ENCODE measurements at places on chromosomes 3 and 15.
A peak's percentile ranks its signal among the peaks of the same experiment; 100 is the strongest.

DNA sequence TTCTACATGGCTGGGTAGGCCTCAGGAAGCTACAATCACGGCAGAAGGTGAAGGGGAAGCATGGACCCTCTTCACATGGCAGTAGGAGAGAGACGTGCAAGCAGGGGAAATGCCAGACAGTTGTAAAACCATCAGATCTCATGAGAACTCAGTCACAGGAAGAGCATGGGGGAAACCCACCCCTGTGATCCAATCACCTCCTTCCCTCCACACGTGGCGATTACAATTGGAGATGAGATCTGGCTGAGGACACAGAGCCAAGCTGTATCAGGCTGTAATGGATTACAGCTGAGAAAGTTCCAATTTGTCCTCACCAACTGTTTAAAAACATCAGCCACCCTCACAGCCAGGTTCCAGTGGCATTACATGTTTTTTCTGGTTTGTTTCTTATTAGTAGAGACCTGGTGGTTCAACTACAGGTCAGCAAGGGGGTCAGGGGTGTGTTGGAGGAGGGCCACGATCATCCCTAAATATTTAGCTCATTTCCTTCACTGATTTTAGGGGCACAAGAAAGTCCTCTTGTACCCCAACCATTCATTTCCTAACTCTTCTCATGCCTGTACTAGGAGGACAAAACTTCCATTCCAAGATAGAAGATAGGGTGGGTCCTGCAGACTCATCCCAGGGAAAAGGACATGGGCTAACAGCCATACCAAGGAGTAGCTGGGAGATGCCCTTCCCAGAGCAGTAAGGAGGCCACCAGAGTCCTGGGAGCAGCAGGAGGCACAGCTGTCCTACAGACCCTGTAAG is 54.4 kb downstream of the ANXA2 start:
- no peak for DNase-seq

GRCh38 chr15:81968691-81969090 is 77.1 kb downstream of the MEX3B start:
- no peak for DNase-seq

- DNase-seq: no peak
Observed at GRCh38 chr15:88839146-88839545, 35.9 kb downstream of the ACAN start.

GRCh38 chr3:171778493-171778892 is 31.8 kb downstream of the PLD1 start:
- no peak for DNase-seq

DNA sequence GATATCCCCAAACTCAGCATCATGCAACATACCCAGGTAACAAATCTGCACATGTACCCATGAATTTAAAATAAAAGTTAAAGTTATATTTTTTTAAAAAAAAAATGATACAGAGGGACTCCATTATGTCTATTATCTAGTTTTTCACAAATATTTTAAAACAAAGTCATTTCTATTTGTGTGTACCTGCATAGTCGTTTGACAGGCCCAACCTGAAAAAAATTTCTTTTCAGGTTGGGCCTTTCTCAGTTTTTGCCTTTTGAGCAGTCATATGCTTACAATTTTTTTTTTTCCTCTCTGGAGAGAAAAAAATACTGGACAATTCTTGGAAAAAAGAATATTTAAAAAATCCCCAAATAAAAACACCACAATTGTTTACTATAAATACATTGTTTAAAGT is 459.5 kb downstream of the FOXP1 start:
- DNase-seq: no peak

GRCh38 chr3:145959457-145960088 is 201.4 kb downstream of the PLOD2 start:
- no peak for DNase-seq

DNA sequence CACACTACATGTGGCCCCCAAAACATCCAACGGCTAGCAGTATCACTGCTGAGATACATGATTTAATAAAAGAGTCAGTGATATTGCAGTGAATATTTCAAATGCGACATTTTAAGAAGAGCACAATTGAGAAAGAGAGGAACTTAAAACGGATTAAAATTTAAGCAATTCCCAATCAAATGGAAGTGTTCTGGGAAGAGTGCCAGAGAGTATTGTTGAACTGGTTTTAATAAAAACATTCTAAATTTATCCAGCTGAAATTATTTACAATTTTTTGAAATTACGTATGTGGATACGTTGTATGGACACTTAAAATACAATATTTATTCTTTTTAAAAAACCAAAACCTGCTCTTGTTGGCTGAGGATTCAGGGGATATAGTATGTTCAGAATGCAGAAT is 117.7 kb downstream of the C3orf38 start:
- no peak for DNase-seq

DNA sequence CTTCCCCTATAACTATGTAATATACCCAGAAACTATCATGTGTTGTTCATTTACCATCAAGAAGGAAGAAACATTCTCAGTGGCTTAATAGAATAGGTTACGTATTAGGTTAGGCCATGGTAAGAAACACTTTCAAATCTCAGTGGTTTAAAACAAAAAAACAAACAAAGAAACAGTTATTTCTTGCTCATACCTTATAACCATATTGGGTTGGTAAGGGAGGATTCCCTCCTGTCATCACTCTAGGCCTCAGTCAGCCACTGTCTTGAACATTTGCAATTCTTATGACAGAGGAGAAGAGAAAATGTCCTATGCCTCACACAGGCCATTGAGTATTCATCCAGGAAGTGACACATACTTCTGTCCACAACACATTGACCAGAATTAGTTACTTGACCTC is 727.7 kb upstream of the NECTIN3 start:
- DNase-seq: peak; percentile 79

DNA sequence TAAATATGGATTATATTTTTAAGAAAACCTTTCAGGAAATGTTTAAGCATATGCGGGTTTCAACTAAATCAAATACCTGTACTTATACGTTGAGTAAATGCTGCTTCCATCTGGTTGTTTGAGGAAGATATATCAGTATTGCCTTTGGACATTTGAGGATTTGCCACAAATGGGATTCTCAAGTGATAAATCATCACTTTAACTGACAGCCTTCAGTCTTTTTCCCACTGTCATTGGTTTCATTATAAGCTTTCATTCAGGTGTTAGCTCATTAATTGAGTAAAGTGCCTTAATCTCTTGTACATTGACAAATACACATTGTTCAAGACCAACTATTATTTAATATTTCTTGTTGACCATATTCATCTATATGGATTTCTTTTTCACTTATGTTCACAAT is 217.2 kb downstream of the EDEM1 start:
- DNase-seq: no peak

DNA sequence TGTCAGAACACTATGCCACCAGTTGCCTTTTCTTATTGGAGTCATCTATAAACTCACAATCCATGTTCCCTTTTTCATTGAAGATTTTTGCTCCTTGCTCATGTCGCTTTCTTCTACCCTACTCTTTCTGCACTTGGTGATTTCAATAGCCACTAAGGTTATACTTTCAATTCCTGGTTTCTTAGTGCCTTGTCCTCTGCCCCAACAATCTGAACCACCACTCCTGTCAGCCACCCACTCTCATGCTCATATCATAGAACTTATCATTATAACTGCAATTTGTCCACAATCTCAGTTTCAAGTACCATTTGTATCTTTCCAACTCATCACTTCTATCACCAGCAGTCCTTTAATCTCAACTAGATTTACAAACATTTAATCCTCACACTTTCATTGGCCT is 10.0 kb upstream of the GRAMD1C start:
- DNase-seq: no peak

GRCh38 chr3:15844889-15845288 is 47.1 kb upstream of the ANKRD28 start:
- DNase-seq: no peak

DNA sequence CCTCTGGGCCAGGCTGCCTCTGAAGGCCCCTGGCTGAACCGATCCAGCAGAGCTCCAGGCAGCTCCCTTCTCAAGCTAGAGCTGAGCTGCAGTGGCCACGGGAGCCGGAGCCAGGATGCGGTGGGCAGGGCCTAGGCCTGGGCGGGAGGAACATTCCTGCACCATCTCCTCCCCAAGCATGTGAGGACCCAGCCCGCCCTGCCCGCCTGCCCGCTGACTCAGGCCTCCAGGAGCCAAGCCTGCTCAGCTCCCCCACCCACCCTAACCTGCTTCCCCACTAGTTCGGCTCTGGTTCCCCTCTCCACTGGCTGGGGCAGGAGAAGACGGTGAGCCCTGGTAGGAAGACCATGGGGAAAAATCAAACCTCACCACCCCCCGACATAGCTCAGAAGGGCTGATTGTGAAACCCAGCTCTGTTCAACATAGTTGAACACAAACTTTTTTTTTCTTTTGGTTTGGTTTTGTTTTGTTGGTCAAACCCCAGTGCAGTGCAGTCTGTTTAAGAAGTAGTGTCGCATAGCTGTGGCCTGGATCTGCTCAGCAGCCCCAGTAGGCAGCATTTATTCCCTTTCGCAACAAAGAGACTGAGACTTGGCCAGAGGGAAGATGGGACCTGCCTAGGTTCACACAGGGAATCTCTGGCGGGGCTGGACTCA is 13.5 kb downstream of the SNX33 start:
- peak; percentile 80 for DNase-seq

DNA sequence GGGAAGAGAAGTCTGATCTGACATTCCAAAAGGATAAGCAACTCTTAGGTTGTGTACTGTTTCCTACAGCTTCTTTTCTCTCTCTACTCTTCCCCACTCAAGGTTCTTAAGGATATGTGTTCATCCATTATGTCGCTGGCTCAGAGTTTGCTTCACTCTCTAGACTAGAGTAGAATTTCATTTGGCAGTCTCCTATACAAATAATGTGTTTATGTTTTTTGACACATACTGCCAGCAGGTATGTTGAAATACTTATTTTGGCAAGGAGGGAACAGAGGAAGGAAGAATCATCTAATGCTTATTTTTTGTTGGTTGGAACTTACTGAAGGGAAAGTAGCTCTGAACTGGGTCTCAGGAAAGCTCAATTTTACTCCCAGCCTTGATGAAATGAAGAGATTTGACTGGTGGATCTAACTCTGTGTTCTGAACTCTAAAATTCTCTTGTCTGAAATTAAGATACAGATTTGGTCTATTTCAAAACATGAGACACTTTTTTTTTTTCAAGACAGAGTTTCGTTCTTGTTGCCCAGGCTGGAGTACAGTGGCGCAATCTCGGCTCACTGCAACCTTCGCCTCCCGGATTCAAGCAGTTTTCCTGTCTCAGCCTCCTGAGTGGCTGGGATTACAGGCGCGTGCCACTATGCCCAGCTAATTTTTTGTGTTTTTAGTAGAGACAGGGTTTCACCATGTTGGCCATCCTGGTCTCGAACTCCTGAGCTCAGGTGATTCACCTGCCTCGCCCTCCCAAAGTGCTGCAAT is 7.6 kb upstream of the EMC3 start:
- no peak for DNase-seq

DNA sequence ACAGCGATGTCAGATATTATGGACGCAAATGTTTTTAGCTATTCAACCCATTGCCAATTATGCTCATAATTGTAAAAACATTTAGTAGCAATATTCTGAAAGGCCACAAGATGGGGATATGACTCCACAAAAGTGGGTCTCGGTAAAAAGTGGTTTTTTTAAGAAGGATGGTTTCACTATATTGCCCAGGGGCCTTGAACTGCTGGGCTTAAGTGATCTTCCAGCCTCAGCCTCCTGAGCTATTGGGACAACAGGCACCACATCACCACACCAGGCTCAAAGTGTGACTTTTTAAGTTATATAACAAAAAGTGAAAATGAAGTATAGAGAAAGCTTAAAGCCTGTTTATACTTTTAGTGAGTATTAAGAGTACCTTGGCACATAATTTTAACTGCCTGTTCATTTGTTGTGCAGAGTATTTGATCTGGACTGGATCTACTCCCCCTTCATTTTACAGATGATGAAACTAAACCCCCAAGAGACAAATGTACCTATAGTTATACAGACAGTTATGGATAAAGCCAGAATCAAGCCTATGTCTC is 9.4 kb downstream of the NAA50 start:
- no peak for DNase-seq

DNA sequence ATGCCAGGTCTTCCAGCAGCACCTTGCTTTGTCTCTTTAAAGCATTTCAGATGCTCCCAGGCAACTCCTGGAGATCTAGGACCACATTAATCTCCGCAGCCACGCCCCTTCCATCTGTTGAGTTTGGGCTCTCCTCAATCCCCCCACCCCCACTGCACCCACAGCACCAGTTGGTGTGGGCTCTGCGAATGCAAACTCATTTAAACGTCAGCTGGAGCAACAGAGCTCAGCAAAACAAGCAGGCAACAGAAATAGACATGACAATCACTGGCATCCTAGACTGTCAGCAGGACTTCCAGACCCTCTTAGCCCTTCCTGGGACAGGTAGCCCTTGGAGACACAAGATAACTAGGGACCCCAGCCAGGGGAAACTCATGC is 106.9 kb downstream of the LSM3 start:
- no peak for DNase-seq

- no peak for DNase-seq
Observed at GRCh38 chr3:115087512-115087911, 59.6 kb downstream of the ZBTB20 start.

GRCh38 chr3:101701696-101702634 is 15.4 kb upstream of the RPL24 start:
- DNase-seq: no peak

DNA sequence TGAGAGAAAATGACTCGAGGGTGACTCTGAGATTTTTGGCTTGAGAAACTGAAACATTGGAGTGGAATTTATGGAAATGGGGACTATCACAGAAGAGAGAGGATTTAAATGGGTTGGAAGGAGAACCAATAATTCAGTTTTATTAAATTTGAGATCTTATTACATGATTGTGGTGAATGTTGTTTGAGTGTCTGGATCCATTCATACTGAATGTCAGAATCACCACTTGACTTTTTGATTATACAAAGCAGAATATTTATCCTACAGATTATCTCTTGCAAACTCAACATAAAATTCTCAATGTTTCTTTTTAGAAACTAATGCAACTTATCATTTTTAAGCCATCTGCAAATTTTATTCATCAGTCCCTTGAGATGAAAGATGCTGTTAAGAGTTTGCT is 332.8 kb downstream of the CNTN3 start:
- DNase-seq: no peak

All from RCC 7860 (cell line).